ENCODE measurements at places on chromosomes 16 and 17. TPM values are rescaled to one million over a fixed set of nuclear protein-coding genes. Genes with fewer than 3 reads are reported as not detected.

PLEKHG4 gene
- total RNA-seq = 20.4 TPM

TEKT5 gene
- not detected for total RNA-seq

KRT27 gene
- total RNA-seq = not detected

MEIOC gene
- under 0.01 TPM for total RNA-seq

COPS3 gene
- total RNA-seq = 122 TPM

BAIAP3 gene
- total RNA-seq = 0.74 TPM

SGCA gene
- total RNA-seq = 0.15 TPM

FAM117A gene
- total RNA-seq = 4.7 TPM

MVD gene
- 341 TPM for total RNA-seq

CCL7 gene
- not detected for total RNA-seq

Measured in bronchus fibroblast of lung (primary cell).